ENCODE measurements at places on chromosomes 12 and 14.

GRCh38 chr12:88339254-88339949, 197.3 kb downstream of the TMTC3 start:
- DNase-seq = no peak

DNA sequence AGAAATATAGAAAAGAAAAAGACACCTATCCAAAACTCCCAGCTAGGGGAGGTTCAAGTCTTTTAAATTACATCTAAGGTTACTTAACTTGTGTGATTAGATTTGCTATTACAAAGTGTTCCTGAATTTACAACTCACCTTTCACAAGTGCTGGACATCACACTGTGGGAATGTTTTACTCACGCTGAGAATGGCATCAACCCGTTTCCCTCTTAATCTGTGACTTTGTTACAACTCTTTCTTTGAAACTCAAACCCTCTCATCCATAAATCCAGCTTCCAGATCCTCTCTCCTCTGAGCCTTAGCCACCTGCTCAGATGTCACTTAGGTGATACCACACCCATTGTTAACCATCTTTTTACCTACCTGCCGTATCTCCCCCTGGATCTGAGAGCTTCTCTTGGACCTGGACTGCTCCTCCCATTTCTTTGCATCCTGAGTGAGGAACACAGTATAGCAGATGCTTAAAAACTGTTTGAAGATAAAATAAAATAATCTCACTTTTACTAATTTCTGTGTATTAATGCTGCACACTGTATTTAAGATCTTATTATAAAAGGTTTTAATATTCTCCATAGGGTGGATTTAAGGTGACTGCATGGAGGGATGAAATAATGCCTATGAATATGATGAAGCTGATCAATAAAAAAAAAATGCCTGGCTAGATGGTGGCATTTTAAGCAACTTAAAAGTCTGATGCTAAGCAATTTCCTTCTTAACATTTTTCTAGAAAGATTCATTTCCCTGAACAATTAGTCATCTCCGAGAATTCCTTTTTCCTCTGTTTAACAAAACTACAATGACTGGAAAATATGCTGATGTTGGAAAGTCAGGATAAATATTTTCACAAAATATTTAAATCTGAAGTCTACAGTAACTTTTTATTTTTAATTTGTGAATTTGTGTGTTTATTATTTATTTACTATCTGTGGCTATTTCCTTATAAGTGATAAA, 39.1 kb upstream of the NAP1L1 start:
- DNase-seq = no peak

- no peak for DNase-seq
Measured at GRCh38 chr12:124713041-124713435, 145.6 kb upstream of the NCOR2 start.

GRCh38 chr12:80045594-80045993, 53.7 kb upstream of the OTOGL start:
- no peak for DNase-seq
